ENCODE measurements at places on chromosomes 5 and 9. TPM values are rescaled to one million over a fixed set of nuclear protein-coding genes. Genes with fewer than 3 reads are reported as not detected.

The COL5A1 gene
- total RNA-seq = 0.07 TPM

The EGFLAM gene
- total RNA-seq = not detected

The LCN9 gene
- not detected for total RNA-seq

DNA sequence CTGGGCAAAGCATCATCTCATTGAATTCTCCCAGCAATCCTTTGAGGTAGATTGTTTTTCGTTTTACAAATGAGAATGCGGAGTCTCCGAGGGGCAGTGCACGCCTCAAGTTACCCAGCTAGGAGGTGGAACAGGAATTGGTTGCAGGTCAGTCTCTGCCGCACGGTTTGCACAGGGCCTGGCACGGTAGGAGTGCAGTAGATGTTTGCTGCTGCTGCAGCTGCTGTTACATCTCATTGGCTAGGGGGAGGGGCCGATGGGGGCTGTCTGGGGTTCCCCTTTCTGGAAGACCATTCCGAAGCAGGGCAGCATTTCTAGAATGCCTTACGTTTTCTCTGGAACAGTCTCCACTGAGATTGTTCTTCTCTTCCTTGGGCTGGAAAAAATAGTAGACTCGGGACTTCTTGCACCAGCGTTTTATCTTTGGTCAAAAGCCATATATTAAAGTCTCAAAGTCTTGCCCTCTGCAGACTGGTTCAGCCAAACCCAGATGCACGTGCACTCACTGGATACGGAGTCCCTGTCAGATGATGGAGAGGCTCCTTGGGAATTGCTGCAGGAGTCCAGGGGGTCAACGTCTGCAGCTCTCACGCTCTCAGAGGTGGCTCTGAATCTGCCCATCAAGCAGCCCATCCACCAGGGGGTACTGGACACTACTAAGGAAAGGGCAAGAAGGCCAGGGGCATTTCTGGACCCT is 1.2 kb downstream of the USP20 start:
- DNase-seq = peak; percentile 69

DNA sequence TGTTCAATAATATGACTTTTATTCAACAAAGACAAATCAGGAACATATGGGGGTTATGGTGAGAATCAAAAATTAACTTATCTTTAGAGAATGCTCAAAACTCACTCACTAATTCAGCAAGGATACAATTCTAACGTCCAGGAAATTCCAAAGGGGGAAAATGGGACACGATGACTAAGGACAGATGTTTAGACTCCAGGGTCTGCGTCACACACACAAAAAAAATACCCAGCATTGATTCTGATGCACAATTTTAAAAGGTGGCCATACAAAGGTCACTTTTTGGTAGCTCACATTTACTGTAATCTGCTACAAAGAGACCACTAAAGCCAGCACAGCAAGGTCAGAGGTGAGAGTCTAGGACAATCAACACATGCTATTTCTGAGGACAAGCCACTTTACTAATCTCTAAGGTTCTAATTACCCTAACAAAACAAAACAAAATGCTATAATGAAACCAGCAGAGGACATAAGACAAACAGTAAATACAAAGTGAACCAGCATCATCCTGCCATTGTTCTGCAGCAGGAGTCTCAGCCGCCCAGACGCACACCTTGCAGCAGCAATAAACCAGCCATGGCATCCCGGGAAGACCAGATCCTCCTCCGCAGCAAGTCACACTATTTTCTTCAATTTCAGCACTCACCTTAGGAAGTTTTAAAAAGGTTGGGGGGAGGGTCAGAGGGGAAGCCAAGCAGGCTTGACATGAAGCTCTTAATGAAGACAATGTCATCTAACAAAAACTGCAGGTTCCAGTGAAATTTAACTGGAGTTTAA is 57.8 kb downstream of the TTC39B start:
- DNase-seq = no peak

GRCh38 chr5:56520986-56521730 is 288.0 kb upstream of the ANKRD55 start:
- DNase-seq = no peak

GRCh38 chr5:13034061-13034460 is 910.4 kb downstream of the DNAH5 start:
- no peak for DNase-seq

Measured in activated CD4-positive, alpha-beta T cell treated with anti-CD3 and anti-CD28 coated beads for 36 hours (primary cell).